ENCODE measurements at places on chromosomes 4 and X. TPM values are rescaled to one million over a fixed set of nuclear protein-coding genes. Genes with fewer than 3 reads are reported as not detected.

Gene MECP2
- polyA plus RNA-seq, result 10.7 TPM

Gene STPG2
- not detected for polyA plus RNA-seq

DNA sequence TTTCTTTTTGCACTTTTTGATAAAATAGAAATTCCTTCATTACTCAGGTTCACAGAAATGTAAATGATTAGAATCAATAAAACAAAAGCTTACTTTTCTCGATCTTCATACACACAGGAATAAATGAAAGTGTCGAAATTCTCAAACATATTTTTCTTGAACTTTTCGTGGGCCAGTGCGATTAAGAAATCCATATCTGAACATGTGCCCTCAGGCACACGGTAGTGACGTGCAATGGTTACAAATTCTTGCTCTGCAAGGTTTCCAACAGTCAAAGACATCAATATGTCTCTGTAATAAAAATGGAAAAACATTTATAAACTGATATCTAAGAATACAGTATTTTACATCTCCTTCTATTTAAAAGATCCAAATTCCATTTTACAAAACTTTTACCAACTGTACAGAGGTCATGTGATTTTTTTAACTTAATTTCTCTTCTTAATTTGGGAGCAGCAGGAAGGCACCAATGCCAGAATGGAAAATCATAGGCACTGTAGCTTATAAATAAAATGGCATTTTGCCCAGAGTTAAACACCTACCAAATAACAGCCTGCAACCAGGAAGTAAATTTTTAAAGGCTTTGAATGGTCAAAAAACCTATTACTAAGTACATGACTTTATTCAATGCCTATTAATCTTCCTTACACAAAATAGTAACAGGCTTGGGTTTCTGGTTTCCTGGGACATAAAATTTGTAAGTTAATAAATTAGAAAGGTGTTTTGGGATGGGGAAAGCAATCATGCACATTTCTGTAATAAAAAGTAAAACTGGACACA, 165.0 kb downstream of the EFHC2 start:
- no peak for DNase-seq

DNA sequence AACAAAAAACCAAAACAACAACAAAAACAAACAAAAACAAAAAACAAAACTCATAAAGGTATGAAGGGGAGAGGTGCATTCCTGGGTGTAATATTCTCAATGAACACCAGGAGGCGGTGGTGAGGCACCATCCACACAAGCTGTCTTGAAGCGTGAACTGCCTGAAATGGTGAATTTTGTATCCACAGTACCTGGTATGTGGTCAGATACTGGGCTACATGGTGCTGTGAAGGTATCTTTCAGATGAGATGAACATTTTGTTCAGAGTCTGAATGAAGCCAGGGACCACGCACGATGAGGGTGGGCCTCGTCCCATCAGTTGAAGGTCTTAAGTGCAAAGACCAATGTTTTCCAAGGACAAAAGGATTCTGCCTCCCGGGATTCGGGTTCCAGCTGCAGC, 58.5 kb downstream of the ASMT start:
- no peak for DNase-seq

Gene UGT2B17
- polyA plus RNA-seq, result not detected

GRCh38 chr4:97589481-97590196, 553.6 kb downstream of the STPG2 start:
- DNase-seq, result no peak

Gene CABS1
- not detected for polyA plus RNA-seq

DNA sequence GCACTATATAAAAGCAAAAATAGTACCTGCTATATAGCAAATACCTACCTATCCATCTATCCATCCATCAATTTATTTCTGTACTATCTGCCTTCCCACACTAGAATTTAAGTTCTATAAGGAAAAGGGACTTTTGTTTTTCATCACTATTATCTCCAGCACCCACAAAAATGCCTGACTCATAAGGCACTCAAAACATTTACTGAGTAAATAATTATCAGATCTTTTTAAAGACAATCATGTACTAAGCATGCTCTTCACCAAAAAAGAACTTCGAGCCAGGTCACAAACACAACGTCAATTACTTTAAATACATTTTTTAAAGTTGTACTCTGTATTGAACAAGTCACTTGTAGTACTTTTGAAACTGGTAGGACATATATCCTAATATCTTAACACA, 119.9 kb downstream of the FBXW7 start:
- no peak for DNase-seq

Gene HELT
- polyA plus RNA-seq, result not detected

DNA sequence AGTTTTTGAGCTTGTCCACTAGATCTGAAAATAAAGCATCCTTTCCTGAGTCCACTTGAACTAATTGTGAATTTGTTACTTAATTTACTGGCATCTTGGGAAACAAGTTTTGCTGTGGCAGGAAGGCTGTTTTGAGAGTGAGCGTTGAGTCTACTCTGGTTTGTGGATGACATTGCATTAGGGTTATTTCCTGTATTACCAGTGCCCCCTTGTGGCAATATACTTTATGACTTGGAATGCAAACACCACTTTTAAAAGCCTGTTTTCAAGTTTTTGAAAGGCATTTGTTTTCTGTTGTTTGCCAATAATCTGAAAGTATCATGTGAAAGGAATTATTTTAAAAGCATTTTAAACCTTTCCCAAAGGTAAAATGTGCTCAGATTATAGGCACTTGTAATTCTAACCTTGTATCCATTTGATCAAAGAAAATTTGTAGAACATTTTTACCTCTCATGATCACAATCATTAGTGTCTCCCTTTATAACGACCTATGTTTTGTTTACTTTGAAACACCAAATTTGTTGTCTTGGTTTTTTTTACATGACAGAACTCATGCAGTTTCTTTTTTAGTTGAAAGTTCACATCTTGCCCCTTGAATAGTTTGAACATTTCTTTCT, 18.0 kb upstream of the CYP2U1 start:
- DNase-seq, result no peak

- DNase-seq, result no peak
Observed at GRCh38 chr4:71533121-71533520, 194.3 kb downstream of the SLC4A4 start.

Gene CT47B1
- polyA plus RNA-seq, result not detected

DNA sequence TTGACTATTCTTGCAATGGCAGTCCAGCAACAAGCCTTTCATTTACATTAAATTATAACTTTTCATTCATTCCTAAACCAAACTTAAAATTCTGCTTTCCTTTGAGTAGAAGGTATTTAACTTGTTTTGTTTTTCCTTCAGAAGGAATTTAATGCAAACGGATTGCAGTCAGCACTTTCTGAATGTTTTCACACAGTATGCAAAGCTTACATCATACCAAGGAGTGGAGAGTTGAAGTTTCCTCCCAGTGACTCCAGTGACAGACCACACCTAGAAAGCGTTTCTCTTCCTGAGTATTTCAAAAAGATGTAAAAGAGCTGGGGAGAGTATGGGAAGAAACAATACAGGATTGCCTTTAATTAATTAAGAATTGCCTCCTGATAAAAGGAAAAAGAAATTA, 8.1 kb downstream of the EPGN start:
- DNase-seq, result no peak

DNA sequence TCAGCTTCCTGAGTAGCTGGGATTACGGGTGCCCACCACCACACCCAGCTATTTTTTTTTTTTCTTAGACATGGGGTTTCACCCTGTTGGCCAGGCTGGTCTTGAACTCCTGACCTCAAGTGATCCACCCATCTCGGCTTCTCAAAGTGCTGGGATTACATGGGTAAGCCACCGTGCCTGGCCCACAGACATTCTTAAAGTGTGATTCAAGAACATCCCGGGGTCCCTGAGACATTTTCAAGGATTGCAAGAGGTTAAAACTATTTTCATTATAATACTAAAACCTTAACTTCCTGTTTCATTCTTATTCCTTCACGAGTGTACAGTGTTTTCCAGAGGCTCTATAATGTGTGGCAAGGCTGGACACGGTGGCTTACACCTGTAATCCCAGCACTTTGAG, 318.7 kb downstream of the CAMK2D start:
- DNase-seq, result no peak

Gene GABRE
- not detected for polyA plus RNA-seq

GRCh38 chrX:145825896-145826295, 8.3 kb downstream of the SLITRK2 start:
- no peak for DNase-seq

- DNase-seq, result no peak
Observed at GRCh38 chr4:173370130-173370476, 651 bp upstream of the SAP30 start.

GRCh38 chr4:30718021-30718542, 2.1 kb upstream of the PCDH7 start:
- no peak for DNase-seq

DNA sequence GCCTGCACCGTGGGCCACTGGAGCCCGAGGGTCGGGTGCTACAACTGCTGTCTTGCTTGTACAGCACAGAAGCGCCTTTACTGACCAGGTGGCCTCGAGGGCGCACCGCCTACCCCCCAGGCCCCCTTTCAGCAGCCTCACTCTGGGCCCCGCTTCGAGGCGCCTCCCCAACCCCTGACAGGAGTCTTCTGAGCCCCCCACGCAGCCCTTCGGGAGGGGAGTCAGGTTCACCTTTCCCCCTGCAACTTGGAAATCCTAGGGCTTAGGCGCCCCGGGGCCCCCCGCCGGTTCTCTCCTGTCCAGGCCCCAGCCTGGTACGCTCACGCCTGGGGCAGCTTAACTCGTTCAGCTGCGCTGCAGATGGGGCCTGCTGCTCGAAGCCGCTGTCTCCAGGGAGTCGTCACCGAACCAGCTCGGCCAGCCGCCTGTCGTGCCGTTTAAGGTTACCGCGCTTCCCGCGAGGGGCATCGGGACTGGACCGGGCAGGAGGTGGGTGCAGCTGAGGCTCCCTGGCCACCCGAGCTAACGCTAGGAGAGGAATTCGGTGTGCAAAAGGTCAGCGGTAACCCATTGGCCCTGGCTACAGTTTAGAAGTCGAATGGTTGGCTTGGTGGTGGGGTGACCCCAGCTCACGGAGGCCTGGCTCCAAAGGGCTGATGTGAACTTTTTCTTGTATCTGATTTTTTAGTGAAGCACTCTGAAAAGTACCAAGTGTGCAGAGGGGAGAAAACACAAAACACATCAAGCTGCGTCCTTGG, 58.9 kb upstream of the BCOR start:
- no peak for DNase-seq

GRCh38 chrX:71301195-71301924, at the start of gene ITGB1BP2:
TSS of gene ITGB1BP2 (plus strand) at chrX:71301750. CDS start at chrX:71301807, 57 bp downstream.
- DNase-seq, result no peak

DNA sequence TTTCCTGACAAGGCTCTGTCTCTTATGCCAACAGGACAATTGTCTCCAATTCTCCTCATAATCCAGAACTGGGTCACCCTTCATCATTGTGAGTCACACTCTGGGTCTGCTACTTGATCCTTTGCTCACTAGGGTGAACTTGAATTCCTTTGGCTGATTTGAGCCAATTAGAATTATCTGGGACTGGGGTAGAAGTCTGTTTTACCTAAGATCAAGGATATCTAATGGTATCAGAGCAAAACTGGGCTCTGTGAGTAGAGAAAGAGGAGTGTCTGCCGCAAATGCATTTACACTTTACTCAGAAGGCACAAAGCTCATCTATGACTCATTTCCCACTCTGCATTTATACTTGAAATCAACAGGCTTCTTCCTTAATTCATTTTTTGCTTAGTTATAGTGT, 72.6 kb downstream of the PITX2 start:
- no peak for DNase-seq

Measured in GM12878 (cell line).